AG09319 (cell line): ENCODE measurements at places on chromosomes 5 and 9.

- DNase-seq, result no peak
These were observed 9.0 kb upstream of the RFX3 start for GRCh38 chr9:3534614-3535404.

DNA sequence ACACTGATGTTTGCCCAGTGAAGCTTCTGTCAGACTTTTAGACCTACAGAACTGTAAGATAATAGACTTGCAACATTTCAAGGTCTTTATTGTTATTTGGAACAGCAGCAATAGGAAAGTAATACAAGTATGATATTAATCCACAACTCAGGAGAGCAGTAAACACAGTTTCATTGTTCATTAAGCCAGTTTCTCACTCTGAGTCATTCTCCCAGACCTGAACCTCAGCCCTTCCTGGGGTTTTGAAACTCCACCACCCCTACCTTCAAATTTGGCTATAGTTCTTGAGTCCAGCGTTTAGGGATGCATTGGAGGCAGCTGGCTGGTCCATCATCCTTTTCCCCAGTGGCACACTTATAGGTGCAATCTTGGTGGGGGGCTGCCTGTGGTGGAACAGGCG, 203.2 kb downstream of the RAB3C start:
- no peak for DNase-seq

- no peak for DNase-seq
These were observed 68.6 kb downstream of the RGS3 start for GRCh38 chr9:113531919-113532808.

- no peak for DNase-seq
These were observed 10.9 kb downstream of the GPR107 start for GRCh38 chr9:130064621-130065020.

DNA sequence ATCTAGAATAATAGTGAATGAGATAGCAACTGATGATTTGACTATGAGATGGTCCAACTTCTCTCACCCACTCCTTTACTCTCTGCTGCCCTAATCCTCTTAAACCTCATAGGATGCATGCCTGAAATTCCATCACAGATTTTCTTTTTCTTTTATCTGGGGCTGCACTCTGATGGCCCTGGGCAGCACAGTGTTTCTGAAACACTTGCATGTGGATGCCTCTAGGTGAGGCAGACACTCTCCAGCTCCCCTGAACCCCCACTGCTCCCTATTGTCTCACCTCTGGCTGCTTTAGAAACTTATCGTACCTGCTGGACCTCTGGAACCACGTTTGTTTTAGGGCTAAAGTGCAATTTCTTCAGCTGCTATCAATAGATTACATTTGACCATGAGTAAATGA, 67.5 kb downstream of the HTR4 start:
- DNase-seq, result no peak

GRCh38 chr9:98563988-98564387, 144.7 kb downstream of the GABBR2 start:
- DNase-seq, result no peak

- no peak for DNase-seq
These were observed 51.9 kb upstream of the POU5F2 start for GRCh38 chr5:93793159-93793781.

DNA sequence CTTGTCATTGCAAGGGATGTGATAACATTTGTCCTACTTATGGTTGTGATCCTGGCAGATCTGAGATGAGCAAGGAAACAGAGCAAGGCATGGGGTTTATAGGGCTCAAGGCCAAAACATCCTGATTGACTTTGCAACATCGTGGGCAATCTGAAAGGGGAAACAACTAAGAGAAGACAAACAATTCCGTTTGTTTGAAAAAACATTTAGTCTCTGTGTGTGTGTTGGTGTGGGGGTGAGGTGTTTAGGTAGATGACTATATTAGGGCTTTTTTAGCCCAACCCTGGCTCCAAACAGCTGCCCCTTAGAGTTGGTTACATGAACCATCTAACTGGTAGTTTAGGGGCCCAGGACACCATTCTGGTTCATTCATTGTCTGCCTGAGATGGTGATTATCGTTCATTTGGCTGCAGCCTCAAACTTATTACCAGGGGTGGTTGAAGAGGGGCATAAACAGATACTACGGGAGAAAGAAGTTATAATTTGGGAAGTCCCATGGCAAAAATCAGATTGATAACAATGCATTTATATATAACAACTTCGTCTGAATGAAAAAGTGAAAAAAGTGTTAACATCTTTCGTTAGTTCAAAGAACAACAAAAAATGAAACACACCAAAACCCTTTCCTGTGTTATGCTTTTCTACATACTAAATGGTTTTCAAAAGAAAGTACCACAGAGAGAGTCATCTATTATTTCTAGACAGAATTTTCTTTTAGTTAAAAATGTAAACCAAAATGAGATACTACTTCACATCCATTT, 5.7 kb downstream of the FYB1 start:
- no peak for DNase-seq

DNA sequence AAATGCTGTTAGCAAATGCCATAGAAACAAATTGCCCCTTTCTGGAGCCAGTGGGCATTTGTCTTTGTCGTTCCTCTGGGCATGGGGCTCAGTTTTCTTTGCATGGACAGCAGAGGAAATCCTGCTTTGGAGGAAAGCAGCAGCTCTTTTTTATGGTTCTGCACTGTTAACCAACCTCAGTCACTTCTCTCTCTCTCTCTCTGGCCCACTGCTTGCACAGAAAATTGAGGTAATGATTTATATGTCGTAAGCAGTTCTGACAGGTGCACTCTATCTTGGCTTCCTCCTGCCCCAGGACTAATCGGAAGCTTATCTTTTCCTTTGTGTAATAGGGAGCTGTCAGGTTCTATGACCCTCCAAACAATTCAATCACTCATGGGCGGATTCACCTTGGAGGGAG, 159.6 kb upstream of the GPR151 start:
- DNase-seq, result no peak

DNA sequence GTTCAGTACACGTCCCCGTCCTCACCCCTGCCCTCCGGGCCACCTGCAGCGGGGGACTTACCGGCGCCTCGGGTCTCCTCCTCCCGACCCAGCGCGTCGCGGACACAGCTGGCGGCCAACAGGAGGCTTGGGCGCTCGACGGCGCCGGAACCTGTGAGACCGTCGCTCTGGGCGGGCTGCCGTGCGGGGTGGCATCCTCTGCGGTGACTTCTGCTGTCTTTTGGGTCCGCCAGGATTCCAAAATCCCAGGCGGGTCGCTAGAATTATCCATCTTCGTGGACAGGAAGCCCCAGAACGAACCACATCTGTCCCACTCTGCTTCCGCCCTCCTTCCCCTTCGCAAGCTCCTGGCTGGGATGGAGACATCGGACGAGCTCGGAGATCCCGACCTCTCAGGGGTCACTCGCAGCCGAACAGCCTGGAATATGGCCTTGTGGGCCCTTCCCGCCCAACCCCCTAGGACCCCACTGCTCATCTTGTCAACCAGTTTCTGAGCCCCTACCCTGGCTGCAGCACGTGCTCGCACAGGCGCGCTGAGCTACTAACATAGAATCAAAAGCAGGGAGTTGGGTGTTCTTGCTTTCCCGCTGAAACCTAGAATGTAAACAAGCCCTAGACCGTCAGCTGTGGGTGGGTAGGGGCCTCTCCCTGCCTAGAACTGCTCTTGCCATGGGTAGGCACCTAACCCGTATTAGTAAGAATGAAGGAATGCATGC, 947 bp upstream of the MARCHF3 start:
- DNase-seq, result no peak

DNA sequence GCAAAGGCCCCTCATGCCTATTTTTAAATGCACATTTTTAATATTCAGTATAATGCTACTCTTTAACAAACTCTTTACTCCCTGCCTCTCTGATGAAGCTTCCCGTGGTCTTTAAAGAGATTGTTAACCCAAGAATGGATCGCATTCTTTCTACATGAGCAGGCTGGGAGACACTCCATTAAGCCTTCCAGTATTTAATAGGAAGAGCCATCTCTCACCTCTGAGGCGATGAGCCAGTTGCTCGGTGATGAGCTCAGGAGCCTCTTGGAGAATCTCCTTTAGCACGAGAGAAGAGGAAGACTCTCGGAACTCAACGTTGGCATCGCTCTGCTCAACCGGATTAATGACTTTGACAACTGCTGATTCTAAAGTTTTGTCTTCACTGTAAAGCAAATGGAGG, 59.6 kb downstream of the PRUNE2 start:
- no peak for DNase-seq

DNA sequence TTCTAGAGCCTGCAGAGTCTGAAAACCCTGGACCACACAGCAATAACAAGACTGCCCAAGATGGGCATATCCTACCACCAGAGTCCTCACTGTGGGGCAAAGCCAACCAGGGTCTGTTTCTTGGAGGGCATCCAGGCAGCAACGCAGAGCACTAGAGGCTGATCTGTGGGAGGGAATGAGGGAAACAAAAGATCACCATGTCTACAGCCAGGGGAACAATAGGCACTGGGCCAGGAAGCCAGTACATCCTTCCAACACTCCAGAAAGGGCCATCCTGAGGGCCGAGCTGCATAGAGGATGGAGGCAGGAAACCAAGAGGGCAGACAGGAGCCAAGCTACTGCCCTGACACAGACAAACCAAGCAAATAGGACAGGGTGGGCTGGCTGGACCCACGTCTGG, 416.1 kb upstream of the IRX4 start:
- no peak for DNase-seq

DNA sequence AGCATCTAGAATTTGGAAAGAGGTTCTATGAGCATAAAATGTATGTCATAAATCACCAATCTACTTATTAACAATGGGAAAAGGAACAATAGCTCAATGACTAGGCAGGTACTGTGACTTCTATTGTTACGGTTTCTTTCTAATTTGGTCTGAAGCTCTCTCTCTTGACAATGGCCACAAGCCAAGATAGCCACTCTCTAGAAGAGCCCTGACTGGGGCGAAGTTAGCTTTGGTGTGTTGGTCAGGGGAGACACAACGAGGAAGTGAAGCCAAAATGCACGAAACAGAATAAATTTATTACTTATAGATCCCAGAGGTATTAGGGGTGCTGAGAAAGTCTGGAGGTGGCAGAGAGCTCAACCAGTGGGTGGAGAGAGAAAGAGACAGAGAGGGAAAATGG, 9.4 kb upstream of the RAD23B start:
- DNase-seq, result no peak

DNA sequence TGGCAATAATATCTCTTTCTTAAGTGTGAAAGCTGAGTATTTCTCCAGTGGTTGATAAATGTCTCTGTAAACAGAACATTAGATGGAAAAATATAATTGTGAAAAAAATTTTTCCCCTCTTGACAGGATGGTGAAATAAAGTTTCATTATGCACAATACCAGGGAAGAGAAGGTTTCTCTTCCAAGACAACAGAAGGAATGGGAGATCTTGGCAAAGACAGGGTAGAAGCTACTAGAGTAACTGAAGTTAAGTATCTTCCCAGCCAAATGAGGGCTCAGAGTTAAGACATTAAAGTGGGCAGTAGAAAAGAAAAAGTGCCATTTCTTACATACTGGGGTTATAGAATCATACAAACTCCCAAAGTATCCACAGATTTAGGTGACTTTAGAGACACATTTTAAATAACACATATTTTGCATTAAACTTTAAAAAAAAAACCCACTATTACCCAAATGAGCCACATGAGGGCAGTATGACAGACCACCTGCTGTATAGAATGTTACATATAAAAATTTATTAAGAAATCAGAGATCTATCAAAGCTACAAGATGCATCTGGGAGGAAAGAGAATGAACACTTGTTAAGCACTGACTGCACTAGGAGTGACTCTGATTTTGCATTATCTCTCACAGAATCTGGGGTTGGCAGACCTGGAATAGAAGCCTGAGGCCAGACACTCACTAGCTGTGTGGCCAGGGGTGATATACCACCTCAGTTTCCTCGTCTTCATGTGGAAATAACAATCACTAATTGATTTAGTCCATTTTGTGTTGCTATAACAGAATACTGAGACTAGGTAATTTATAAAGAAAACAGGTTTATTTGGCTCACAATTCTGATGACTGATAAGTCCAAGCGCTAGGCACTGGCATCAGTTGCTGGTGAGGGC, 98.5 kb downstream of the ARSB start:
- DNase-seq, result no peak

GRCh38 chr9:123435471-123435870, 79.5 kb downstream of the CRB2 start:
- DNase-seq, result no peak

DNA sequence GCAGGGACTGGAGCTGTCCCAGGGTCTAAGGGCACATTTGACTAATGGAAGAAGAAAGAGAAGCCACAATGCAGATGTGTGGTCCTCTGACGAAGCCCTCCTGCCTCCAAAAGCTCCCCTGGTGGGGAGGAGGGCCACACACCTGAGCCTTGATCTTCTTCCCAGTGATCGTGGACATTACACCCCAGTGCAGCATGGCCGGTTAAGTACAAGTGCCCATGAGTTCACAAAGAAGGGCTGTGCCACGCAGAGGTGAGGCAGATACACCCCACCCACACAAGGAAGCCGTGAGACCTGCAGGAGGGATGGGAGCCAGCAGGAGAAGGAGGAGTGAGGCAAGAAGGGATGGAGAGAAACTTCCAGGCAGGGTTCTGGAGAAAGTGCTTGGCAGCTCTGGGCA, 199.0 kb upstream of the MVB12B start:
- DNase-seq, result no peak

DNA sequence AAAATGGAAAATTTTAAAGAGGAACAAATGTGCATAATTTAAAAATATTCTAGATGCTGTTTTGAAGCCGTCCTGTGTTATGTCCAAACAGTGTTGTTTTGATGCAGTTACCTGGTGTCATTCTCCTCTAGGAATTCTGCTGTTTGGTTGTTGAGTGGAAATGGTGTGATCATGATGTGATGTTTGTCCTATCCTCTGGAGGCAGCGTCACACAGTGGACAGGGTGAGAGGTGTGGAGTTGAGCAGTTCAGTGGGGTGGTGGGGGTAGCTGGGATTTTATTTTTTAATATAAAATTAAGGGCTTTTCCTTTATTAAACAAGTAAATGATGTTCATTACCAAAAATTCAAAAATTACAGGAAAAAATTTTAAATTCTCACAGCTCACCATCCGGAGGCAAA, 31.2 kb downstream of the PRDM6 start:
- no peak for DNase-seq

GRCh38 chr9:116377179-116377798, 223.7 kb downstream of the PAPPA start:
- DNase-seq, result no peak

GRCh38 chr5:27473307-27474046, 435.1 kb upstream of the CDH9 start:
- no peak for DNase-seq

- DNase-seq, result peak; percentile 34
These were observed 18.0 kb upstream of the GABBR2 start for GRCh38 chr9:98726735-98727134.

DNA sequence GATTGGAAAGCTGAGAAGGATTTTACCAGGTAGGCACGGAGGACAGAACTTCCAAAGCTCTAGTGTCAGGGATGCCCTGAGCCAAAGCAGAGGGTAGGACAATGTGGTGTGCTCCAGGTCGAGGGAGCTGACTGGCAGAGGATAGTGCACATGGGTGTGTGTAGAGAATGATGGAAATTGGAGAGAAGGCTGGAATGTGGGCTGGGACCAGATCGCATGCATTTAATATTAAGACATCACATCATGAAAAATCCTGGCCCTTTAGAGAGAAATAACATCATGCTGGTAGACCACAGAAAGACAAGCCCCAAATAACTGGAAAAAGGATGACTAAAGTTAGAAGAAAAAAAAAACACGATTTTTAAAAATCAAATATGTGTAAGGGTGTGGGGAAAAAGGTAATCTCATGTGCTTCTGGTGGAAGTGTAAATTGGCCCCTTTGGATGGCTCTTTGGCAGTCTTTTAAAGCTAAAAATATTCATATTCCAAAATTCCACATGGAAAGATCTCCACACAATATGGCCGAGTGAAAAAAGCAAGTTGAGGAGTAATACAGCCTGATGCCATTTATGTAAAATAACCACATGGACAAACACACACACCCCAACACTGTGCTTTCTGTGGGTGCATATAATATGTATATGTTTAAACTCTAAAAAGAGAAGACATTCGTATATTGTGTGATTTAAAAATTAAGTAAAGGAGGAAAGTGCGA, 67.0 kb upstream of the TGFBR1 start:
- DNase-seq, result peak; percentile 32
